ENCODE measurements at places on chromosomes 4 and X.

- peak; percentile 30 for DNase-seq
Measured at GRCh38 chr4:122542411-122543236, 78.2 kb downstream of the IL21 start.

DNA sequence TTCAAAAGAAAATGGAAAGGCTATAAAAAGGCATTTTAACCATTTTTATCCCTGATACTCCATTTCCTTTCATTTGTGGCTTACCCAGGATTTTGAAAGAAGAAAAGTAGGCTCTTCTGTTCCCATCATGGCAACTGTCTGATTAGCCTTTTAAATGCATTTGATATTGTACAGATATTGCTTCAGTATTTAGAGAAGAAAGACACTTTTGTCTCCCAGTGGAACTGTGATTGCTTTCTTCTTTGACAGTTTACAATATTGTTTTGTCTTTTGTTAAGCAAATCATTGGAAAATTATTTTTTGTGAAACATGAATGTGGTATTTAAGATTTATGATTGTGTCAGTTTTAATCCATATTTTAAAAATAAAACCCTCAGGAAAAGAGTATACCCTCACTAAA lies 297.4 kb upstream of the TACR3 start:
- no peak for DNase-seq

- no peak for DNase-seq
Measured at GRCh38 chrX:111151764-111152163, 55.8 kb downstream of the PAK3 start.

- DNase-seq, result no peak
Measured at GRCh38 chr4:158481811-158482210, 39.9 kb upstream of the RXFP1 start.

- DNase-seq, result peak; percentile 13
Measured at GRCh38 chr4:21948347-21949072, at the start of gene KCNIP4. KCNIP4 (minus strand) TSS chr4:21948772.

DNA sequence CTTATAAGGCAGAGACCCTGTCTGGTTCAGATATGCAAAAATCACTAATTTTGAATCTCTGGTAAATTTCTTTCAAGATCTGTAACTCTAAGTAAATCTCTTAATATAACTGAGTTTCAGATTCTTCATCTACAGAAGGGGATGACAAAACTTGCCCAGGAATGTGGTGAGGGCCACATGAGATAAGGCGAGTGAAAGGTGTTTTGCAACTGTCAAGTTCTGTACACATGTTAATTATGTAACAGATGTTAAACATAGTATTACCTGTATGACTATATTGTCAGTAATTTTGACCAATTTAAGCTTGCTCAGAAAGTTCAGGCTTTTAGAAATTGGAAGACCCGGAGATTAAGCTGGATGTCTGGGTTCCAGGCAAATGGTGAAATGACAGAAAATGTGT lies 549 bp upstream of the GLRB start:
- DNase-seq, result no peak

DNA sequence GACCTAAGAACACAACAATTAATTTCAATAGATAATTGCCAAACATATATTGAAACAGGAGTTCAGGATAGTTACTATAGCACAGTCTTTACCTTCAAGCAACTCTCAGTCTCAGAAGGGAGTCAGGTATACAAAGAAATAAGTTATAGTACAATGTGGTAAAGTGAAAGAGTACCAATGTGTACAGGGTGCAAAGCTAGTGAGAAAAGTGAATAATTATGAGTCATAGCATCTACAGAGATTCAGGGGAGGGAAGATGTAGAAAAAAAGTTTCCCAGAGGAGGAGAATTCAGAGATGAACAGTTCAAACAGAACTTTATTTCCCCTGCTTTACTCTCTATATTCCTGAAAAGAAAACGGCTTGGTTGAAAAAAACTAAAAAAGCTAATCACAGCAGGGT lies 22.7 kb upstream of the DKK2 start:
- DNase-seq, result peak; percentile 58

DNA sequence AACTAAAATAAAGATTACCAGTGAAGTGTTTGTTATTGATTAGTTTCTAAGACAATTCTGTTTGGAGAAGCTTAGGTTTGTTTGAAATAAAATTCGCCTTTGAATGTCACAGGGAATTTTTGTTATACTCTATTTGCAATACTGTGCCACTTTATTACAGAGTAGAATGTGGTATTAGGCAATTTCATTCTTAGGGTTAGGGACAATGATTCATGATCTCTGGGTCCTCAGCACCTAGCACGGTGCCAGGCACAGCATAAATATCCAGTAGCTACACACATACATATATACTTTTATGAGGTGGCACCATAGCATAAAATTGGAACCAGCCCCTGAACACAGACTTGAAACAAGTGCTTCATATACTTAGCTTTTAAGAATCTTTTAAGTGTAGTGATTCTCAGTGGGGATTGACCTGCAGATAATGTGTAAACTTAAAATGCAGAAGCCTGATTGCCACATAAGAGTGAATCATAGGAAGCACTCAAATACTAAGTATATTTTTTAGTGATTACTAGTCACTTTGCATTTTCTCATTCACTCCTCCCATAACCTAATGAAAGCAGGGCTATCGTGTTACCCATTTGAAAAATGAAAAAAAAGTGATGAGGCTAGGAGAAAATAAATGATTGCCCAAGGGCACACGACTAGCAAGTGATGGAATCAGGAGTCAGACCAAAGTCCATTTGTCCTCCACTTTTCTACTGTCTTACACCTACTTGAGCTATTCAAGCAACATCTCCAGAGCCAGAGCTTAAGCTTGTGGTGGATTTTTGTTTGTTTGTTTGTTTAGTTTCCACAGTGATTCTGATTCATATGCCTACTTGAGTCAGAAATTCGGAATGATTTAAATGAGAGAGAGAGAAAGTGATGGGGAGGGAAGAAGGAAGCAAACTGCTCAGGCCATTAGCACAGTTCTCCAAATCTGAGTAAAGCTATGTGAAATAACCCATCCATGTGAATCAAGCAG lies 366.0 kb upstream of the FGF13 start:
- peak; percentile 24 for DNase-seq

DNA sequence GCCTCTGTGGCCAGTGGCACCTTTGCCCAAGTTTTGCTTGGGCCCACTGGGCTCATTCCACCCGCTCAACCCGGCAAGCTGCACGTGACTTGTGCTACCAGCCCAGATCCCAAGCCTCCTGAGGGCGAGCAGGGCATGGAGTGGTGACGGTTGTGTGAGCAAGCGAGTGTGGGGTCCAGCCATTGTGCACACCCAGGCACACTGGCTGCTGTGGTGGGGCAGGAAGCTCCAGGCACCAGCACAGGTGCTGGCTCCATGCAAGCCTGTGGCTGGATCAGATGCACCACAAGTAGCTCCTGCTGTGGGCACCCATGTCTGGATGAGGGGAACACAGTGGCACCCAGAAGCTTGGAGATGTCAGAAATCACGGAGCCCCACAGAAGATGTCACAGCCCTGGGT lies 557.0 kb upstream of the GNPDA2 start:
- no peak for DNase-seq

- no peak for DNase-seq
Measured at GRCh38 chrX:53135581-53135980, 41.6 kb downstream of the KANTR start.

GRCh38 chr4:159425737-159426305 lies 322.9 kb downstream of the RAPGEF2 start:
- DNase-seq, result no peak

GRCh38 chr4:5215321-5215720 lies 164.0 kb downstream of the STK32B start:
- DNase-seq, result no peak

DNA sequence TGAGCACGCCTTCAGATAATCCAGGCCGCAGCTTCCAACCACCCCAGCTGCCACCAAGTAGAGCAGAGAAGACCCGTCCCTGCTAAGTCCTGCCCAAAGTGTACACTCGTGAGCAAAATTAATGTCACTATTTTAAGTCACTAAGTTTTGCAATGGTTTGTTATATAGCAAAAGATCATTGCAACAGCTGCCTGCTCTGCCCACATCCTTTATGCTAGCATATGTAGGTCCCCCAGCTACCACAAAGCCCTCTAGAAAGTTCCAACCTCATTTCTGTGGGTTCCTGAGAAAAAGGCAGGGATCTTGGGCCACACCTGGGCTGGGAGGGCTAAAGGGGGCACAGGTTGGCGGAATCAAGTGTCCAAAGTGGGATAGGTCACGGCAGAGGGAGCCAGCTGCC lies 346.9 kb downstream of the BCOR start:
- no peak for DNase-seq

DNA sequence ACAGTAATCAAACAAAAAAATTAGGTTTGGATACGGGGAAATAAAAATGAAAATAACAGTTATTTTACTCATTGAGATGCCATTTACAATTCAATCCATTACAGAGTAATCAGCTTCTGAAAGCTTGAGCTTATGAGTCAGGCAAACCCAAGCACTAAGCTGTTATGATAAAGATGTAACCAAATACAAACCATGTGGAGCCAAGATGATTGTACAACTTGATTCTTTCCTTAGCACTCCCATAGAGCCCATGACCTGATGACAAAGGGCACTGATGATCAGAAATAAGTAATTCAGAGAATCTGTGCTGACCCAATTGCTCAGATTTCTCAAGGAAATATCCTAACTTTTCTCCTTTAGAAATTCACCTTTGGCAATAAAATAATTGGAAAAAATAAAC lies 40.5 kb upstream of the PRKG2 start:
- DNase-seq, result peak; percentile 81

GRCh38 chr4:185966997-185967775 lies 101.8 kb upstream of the TLR3 start:
- peak; percentile 35 for DNase-seq

GRCh38 chr4:8117278-8117682 lies 41.3 kb downstream of the ABLIM2 start:
- DNase-seq, result peak; percentile 11

DNA sequence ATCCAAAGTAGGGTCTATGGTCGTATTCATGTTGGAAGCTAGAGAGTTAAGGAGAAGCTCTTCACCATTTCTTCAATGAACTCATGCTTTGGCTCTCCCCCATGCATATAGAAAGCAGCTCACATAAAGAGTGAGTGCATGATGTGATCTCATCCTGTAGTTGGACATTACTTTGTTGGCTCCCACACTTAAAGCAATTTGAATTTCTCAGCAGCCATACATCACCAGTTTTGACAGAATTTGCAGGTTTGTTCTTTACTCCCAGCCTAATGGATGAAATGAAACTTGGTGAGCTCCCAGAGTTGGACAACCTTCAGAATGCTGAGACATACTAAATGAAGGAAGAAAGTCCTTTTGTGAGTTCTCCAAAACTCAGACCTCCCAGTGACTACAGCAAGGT lies 613.5 kb downstream of the IQCM start:
- DNase-seq, result no peak

DNA sequence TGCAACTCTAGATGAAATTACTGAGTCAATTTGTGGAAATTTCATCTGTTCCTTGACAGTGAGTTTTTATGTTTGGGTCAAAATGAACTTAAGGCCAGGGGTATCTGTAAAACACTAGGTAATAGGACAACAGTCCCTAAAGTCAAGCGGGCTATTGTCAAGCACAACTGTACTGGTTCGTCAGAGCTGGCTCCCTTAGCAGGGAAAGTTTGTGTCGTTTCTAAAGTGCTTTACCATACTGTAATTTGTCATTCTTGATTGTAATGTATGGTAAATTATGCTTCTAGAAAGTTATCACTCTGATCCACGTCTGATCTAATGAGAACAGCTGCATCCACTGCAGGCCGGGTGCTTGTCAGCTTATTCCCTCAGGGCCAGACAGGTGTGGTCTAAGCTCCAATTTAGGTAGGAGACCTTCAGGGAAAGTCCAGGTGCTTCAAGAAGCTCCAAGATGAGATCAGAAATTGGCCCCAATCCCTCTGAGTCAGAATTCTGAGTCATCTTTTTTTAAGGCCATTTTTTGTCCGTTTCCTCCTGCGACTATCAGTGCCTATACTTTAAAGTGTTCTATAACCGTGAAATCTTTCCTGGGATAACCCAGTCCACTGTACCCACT lies 92.2 kb downstream of the PALLD start:
- DNase-seq, result peak; percentile 78

DNA sequence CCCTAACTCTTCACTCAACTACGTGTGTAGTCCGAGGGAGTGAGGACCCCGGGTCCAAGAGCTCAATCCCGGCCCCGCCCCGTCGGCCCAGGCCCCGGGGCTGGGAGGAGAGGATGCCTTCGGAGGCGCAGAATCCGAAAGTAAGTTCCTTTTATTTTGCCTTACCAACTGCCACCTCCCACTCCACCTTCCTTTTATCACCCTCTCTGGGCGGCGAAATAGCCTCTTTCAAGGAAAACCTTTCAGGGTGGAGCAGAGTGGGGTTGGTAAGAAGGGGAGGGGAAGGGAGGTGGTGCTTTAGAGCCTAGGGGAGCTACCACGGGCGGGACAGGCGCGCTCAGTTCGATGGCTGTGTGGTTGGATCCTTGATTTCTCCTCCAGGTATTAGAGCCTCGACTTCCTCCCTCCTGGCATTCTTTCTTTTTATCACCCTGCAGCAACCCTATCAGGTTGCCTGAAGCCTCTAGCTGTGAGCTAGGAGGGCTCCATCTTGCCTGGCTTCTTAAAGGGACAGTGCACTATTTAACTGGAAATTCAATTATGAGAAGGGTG lies 191.2 kb downstream of the RRAGB start:
- DNase-seq, result peak; percentile 1

DNA sequence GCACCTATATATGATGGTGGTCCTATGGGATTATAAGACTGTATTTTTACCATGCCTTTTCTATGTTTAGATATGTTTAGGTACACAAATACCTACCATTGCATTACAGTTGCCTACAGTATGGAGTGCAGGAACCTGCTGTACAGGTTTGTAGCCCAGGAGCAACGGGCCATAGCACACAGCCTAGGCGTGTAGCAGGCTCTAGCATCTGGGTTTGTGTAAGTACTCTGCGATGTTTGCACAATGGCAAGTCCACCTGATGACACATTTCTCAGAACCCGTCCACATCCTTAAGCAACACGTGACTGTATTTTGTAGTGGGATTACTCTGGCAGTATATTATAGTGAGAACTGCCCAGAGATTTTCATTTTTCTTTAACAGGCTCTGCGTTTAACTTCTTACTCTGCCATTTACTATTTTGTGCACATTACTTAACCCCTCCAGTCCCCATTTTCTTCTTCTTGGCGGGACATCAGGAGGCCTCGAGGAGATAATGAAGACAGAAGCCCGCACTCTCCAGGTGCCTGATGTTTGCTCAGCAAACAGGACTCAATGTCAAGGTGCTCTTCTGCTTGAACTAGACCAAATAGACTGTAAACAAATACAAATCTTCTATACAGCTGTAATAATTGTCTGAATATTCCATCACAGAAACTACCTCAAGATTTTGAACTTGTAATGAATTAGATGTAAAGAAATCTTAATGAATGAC lies 102.0 kb upstream of the PDLIM3 start:
- DNase-seq, result no peak

- DNase-seq, result no peak
Measured at GRCh38 chrX:2903366-2903765, 25.8 kb downstream of the ARSD start.

GRCh38 chrX:7264399-7264798 lies 116.4 kb upstream of the PUDP start:
- no peak for DNase-seq

GRCh38 chr4:89868999-89869589 lies 25.6 kb upstream of the MMRN1 start:
- no peak for DNase-seq
